SJCRH30 (cell line): ENCODE measurements at places on chromosomes 2 and 18.

DNA sequence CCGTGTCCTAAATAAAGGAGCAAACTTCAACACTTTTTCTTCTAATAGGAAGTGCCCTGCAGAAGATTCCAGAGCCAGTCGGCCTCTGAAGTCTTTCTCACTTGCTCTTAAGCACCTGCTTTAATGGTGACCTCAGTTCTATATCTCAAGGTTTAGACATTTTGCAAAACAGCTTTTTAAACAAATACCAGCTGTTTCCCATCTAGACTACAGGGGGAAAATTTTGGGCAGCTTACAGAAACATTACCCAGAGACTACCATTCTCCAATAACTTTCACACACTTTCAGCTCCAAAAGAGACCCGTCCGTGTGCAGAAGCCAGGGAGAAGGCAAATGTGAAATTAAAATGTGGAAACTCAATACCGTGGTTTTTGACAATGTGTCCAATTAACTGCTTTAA, 285.3 kb upstream of the CCDC68 start:
- H3K36me3 ChIP-seq = 0 out of 2 replicates have a peak, but pooled peaks cover 2% of the 10 kb centered on the region
- H3K4me1 ChIP-seq = peaks cover 29% of the 10 kb centered on the region
- no peaks in the 10 kb centered on the region for H3K27me3 ChIP-seq
- H3K27ac ChIP-seq = no peak overlapping the region

- H3K4me1 ChIP-seq = peaks cover 9% of the 10 kb centered on the region; the same call in 1 of the 2 replicates
- no peak overlapping the region for H3K27ac ChIP-seq
- no peak for DNase-seq
- no peak overlapping the region for H3K4me3 ChIP-seq
- peaks cover 2% of the 10 kb centered on the region; the same call in 1 of the 2 replicates for H3K36me3 ChIP-seq
Measured at GRCh38 chr2:168241208-168241607, 6.2 kb downstream of the STK39 start.

DNA sequence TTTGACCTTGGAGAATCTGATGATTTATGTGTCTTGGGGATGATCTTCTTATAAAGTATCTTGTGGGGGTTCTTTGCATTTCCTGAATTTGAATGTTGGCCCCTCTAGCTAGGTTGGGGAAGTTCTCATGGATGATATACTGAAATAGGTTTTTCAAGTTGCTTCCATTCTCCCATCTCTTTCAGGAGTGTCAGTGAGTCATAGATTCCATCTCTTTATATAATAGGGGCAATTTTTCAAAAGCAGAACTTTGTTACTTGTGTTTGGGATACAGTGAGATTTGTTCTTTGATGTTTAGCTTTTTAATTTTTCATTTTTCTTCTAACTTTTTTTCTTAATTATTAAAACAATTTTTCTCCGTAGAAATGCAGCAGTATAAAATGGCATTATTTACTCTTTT, 19.4 kb downstream of the TMEM87B start:
- no peaks in the 10 kb centered on the region for H3K4me1 ChIP-seq
- peaks cover 23% of the 10 kb centered on the region; the same call in 1 of the 2 replicates for H3K36me3 ChIP-seq
- DNase-seq = no peak
- no peak overlapping the region for H3K27ac ChIP-seq

DNA sequence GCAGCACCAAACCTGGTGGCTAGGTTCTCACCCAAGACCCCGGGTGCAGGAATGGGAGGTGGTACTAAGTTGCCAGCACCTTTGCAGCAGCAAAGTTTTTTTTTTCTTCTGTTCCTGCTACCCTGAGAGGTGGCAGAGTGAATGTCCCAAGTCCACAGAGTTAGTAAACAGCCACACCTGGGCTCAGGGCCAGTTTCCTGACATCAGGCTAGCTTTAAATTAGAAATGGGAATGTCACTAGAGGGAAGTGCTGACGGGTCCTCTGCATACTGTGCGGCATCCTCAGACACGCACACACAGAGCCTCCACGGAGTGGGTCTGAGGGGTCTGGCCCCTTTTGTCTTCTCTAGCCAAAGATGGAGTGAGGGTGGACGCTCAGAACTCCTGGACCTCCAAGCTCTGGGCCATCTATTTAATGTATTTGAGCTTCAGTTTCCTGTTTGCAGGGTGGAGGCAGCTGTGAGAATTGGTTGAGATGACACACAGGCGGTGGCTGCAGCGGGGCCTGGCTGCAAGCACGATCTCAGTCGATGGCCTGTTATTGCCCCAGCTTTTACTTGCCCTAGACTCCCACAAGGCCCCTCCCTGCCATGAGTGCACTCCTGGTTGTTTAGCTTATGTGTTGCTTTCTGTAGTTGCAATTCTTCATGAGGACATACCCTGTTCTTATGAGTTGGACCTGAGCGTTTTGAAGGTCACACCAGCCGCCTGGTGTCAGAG, 751.4 kb upstream of the HS6ST1 start:
- H3K36me3 ChIP-seq = no peaks in the 10 kb centered on the region
- H3K4me3 ChIP-seq = no peak overlapping the region
- H3K4me1 ChIP-seq = no peaks in the 10 kb centered on the region
- no peaks in the 10 kb centered on the region for H3K27me3 ChIP-seq
- DNase-seq = no peak

DNA sequence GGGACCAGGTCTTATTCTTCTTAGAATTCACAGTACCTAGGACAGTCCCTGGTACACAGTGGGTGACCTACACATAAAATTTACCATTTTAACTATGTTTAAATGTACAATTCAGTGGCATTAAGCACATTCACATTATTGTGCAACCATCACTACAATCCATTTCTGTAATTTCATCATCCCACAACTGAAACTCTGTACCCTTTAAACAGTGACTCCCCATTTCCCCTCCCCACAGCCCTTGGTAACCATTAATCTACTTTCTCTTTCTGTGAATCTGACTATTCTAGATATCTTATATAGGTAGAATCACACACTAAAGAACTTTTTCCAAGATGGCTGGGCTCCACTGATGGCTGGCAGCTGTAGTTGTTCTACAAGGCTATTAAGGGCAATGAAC, 41.6 kb downstream of the GFPT1 start:
- no peak for DNase-seq
- no peaks in the 10 kb centered on the region for H3K4me1 ChIP-seq
- H3K36me3 ChIP-seq = peaks cover 83% of the 10 kb centered on the region
- no peaks in the 10 kb centered on the region for H3K27me3 ChIP-seq
- no peak overlapping the region for H3K27ac ChIP-seq

GRCh38 chr2:232170396-232170795, 208.2 kb upstream of the ALPP start:
- H3K4me1 ChIP-seq = no peaks in the 10 kb centered on the region
- H3K27me3 ChIP-seq = no peaks in the 10 kb centered on the region
- H3K36me3 ChIP-seq = peaks cover 20% of the 10 kb centered on the region
- no peak overlapping the region for H3K4me3 ChIP-seq

DNA sequence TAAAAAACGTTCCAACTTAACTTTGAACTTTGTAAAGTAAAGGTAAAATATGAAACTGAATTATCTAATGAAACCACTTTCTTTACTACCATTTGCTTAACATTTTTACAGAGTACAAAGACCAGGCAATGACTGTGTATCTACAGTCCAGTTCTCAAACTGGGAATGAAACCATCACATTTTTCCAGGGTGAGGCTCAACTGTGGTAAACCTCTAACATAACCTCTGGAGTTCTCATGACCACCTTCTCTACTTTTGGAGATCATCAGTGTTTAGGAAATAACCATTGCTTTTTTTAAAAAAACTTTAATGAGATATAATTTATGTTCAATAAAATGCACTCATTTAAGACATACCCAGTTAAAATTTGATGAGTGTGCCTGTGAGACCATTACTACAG, 223.5 kb downstream of the RNF152 start:
- H3K36me3 ChIP-seq = no peaks in the 10 kb centered on the region
- no peak overlapping the region for H3K27ac ChIP-seq
- H3K4me3 ChIP-seq = no peak overlapping the region
- H3K27me3 ChIP-seq = no peaks in the 10 kb centered on the region
- H3K4me1 ChIP-seq = peaks cover 5% of the 10 kb centered on the region; the same call in 1 of the 2 replicates

GRCh38 chr2:163157891-163158496, 319.4 kb upstream of the KCNH7 start:
- no peak overlapping the region for H3K4me3 ChIP-seq
- H3K4me1 ChIP-seq = no peaks in the 10 kb centered on the region

DNA sequence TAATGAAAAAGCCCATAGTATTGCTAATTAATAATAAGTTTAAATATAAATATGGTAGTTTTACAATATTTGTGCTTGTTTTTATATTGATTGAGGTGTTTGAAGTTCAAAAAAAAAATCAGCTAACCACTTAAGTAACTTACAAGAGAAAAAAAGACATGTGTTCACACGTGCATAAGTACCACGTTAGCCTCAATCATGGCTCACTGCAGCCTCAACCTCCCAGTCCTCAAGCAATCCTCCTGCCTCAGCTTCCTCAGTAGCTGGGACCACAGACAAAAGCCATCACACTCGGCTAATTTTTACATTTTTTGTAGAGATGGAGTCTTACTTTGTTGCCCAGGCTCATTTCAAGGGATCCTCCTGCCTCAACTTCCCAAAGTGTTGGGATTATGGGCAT, 19.4 kb downstream of the MGAT4A start:
- H3K4me3 ChIP-seq = no peak overlapping the region
- no peaks in the 10 kb centered on the region for H3K36me3 ChIP-seq
- DNase-seq = no peak
- no peak overlapping the region for H3K27ac ChIP-seq

- DNase-seq = no peak
- no peaks in the 10 kb centered on the region for H3K27me3 ChIP-seq
- no peak overlapping the region for H3K4me3 ChIP-seq
- no peak overlapping the region for H3K27ac ChIP-seq
Measured at GRCh38 chr18:35803551-35803950, 168.9 kb upstream of the RMP24 start.

GRCh38 chr18:60162388-60162787, 210.2 kb downstream of the MC4R start:
- H3K27me3 ChIP-seq = no peaks in the 10 kb centered on the region
- H3K36me3 ChIP-seq = no peaks in the 10 kb centered on the region
- DNase-seq = no peak
- H3K27ac ChIP-seq = no peak overlapping the region

DNA sequence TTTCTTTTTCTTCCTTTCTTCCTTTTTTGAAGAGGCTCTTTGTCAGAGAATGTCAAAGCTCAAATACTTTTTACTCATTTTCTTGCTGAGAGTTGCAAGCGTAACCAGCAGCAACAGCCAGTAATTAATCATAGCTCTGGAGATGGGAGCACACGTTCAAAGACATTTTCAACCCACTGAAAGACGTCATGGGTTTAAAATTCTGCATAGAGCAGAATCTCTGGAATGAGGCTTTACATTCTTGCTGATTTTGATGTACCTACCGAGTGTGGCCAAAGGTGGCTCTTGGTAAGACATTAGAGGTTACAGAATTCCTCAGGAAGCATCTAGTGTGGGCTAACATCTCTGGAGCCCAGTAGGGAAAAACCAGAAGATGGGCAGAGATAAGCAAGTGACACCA, 292.5 kb downstream of the MTX2 start:
- no peaks in the 10 kb centered on the region for H3K27me3 ChIP-seq
- no peak for DNase-seq
- H3K27ac ChIP-seq = peak overlapping the region; percentile 79

- H3K36me3 ChIP-seq = no peaks in the 10 kb centered on the region
- no peak for DNase-seq
- peak overlapping the region; percentile 62; the same call in 1 of the 2 replicates for H3K27ac ChIP-seq
- H3K4me1 ChIP-seq = no peaks in the 10 kb centered on the region
- peak overlapping the region; percentile 70 for H3K4me3 ChIP-seq
Measured at GRCh38 chr2:201781557-201782051, 871 bp upstream of the ALS2 start.

GRCh38 chr2:202088777-202089176, 15.7 kb downstream of the KIAA2012 start:
- H3K27ac ChIP-seq = no peak overlapping the region
- H3K27me3 ChIP-seq = no peaks in the 10 kb centered on the region
- H3K36me3 ChIP-seq = no peaks in the 10 kb centered on the region
- no peak overlapping the region for H3K4me3 ChIP-seq
- no peak for DNase-seq

DNA sequence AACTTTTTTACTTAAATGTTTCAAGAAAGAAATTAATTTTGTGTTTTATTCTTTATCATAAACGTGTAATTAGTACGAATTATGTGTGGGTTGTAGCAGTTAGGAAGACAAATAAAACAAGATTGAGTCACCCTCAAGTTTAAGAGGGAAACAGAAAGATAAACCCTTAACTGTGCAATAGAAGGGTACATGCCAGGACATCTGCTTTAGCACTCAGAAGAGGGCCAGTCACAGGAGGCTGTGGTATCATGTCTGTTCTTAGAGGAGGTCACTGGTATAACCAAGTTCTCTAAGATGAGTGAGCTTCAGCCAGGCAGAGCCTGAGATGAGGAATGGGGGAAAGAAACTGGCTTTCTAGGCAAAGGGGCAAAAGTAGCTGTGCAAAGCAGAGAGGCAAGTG, 42.4 kb upstream of the GRHL1 start:
- no peak overlapping the region for H3K27ac ChIP-seq
- H3K4me3 ChIP-seq = no peak overlapping the region
- peaks cover 38% of the 10 kb centered on the region for H3K36me3 ChIP-seq

DNA sequence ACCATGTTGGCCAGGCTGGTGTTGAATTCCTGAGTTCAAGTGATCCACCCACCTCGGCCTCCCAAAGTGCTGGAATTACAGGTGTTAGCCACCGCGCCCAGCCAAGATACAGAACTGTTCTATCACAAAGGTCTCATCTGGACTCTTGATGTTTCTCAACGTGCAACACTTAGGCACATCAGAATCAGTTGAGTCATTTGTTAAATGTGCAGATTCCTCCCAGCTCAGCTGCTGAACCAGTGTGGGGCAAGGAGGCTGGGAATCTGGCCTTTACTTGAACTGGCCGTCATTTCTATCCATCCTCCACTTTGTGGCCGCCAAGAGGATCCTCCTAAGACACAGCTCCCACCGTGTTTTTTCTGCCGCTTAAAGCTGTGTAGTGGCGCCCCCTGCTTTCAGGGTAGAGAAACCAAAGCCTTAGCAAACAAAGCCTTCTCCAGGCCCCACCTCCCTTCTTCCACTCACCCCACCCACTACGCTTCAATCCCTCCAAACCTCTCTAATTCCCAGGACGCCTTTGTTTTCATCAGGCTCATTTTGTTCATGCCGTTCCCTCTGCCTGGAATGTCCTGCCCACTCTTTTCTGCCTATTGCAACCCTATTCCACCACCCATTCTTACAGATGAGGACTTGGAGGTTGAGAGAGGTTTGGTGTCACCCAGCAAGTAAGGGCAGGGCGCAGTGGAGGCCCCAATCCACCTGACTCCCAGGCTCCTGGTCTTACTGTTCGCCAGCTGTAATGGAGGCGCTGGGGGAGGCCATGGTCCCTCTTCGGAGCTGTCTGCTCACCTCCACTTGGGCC, 776 bp upstream of the SPEG start:
- H3K27me3 ChIP-seq = no peaks in the 10 kb centered on the region
- peak; percentile 91 for DNase-seq
- peak overlapping the region; percentile 50 for H3K27ac ChIP-seq
- H3K36me3 ChIP-seq = no peaks in the 10 kb centered on the region
- H3K4me1 ChIP-seq = peaks cover 24% of the 10 kb centered on the region

DNA sequence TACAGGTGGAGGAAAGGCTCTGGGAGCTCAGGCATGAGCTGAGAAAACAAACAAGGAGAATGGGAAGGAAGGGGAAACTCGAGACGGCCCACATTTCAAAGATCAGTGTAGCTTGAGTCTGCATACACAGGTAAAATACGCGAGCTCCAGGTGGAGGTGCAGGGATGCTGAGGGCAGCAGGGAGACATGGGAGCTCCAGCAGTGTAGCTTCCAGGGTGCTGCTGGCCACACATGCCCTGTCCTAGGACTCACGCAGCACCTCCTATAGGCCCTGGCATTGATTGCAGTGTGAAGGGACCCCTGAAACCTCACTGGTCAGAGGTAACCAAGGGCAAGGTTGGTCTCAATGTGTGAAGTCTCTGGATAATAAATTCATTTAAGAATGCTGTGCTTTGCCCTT, 362.8 kb upstream of the HS6ST1 start:
- no peaks in the 10 kb centered on the region for H3K27me3 ChIP-seq
- peaks cover 4% of the 10 kb centered on the region for H3K4me1 ChIP-seq
- H3K4me3 ChIP-seq = no peak overlapping the region
- no peak overlapping the region for H3K27ac ChIP-seq
- DNase-seq = no peak
